Sciatic nerve (tissue), 2 donors: ENCODE measurements at places on chromosomes 2 and 18. TPM values are rescaled to one million over a fixed set of nuclear protein-coding genes. Genes with fewer than 3 reads are reported as not detected.

GRCh38 chr18:51053814-51054213 is 23.8 kb downstream of the SMAD4 start:
- DNase-seq: no peak

- DNase-seq: no peak
These were observed 53.6 kb downstream of the GALNT1 start for GRCh38 chr18:35635170-35635569.

DNA sequence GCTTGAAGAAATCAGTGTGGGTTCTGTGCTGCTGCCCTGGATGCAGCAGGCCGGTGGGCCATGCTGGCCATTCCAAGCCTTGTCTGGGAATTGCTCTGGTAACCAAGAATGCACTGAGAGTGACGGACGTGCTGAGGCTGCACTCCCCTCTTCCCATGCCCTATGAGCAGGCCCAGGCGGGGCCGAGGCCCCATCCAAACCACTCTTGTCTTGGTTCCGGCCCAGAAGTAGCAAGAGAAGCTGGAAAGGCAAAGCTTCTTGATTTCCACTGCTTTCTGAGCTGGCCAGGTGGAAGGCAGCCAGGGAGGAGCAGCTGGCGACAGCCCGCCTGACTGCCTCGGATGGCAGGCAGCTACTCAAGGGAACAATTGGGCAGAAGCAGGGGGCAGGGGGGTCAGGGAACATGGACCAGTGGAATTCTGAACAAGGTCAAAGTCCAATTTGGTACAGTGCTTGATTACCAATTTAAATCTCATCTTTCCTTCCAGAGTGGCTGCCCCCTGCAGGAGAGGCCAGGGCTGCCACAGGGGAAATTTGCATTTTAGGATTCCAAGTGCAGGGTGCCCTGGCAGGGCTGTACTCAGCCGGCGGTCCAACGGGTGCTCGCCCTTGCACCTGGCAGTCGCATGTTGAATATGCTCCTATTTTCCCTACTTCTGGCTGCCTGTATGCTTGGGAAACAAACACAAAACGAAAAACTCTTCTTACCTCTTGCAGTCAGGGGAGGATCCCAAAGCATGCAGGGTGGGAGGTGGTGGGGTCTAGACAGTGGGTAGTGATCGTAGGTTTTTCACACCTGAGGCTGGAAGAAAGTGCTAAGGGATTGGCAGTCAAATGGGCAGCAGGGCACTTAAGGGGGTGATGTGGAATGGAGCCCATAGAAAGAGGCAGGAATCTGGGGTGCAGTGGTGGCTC is 67.3 kb downstream of the LIPG start:
- DNase-seq: no peak

DNA sequence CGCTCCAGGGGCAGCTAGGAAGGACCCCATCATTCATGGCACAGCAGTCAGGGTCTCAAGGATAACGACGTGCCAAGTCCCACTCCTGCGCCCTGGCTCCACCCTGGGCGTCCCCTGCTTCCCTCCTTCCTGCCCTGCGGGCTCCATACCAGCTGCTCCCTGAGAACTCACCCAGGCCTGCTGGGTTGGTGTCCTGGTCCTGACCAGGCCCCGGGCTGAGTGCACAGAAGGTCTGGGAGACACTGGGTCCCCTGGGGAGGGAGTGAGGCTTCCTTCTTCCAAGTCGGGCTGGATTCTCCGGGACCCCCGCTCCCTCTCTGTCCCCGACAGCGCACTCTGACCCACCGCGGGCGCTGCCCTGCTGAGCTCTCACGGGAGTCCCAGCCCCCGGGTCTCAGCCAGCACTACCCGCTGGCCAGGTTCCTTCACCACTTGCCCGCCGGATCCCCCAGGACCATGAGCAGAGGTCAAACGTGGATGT is 160.2 kb downstream of the PXDN start:
- DNase-seq: peak; percentile 53

Gene SLC4A3
- 6.7 TPM for total RNA-seq

DNA sequence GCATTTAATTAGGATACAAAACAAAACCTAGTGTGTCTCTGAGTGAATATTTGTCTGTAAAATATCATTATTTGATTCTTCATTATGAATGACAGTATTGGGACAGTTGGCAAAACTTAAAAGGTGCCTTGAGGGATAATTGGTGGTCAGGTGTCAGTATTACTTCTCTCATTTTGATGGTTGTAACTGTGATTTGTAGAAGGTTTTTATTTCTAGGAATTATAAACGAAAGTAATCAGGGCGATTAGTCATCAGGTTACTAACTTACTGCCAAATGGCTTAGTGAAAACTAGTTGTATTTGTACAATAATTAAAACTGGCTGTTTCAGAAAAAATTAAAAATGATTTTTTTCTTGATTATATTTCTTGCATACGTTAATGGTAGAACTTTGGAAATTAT is 117.6 kb downstream of the BIRC6 start:
- no peak for DNase-seq

Gene PLEK
- 21.0 TPM for total RNA-seq

Gene SCYGR8
- total RNA-seq: not detected

- DNase-seq: peak; percentile 65
These were observed 46.2 kb upstream of the ARHGAP28 start for GRCh38 chr18:6683112-6683876.

Gene LOXHD1
- 0.89 TPM for total RNA-seq

DNA sequence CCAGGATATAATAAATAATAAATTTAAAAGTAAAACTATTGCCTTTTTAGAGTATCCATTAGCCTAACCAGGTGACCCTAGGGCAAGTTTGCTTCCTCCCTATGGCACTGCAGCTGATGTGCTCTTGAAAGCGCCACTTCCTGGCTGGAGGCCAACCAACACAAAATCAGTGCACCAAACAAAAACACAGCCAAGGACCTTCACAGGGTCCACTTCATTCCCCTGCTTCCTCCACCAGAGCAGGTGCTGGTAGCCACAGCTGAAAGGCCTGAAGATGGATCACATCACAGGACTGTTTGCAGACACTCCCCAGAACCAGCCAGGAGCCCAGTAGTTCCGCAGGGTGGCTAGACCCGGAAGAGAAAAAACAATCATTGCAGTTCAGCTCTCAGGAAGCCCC is 108.8 kb downstream of the TWIST2 start:
- DNase-seq: no peak

GRCh38 chr18:35582899-35583558 is 1.5 kb downstream of the GALNT1 start:
- DNase-seq: no peak

Gene DIPK1C
- total RNA-seq: 1.4 TPM

DNA sequence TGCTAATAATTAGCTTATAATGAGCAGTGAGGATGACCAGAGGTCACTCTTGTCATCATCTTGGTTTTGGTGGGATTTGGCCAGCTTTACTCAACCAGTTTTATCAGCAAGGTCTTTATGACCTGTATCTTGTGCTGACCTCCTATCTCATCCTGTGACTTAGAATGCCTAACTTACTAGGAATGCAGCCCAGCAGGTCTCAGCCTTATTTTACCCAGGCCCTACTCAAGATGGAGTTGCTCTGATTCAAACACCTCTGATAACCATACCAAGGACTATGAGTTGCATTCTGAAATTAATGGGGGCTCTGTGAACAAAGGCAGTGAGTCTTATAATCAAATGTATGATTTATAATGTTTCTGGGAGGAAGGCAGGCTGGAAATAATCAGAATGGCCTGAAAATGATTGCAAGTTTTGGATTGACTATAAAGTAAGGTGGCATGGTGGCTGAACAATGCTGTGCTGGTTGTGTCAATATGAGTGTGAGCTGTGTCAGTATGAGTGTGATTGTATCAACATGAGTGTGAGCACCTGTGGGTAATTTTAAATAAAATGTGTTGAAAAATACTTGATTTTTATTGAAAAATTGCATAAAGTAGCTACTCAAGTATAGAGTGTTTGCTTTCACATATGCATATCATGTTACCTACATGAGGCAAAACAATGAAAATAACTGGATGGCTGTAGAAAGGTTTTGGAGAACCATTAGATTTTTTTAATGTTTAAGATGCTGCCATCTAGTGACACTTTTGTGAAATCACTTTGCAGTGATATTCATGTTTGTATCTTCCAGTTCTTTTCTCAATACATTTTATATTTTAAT is 103.0 kb downstream of the KYNU start:
- no peak for DNase-seq

DNA sequence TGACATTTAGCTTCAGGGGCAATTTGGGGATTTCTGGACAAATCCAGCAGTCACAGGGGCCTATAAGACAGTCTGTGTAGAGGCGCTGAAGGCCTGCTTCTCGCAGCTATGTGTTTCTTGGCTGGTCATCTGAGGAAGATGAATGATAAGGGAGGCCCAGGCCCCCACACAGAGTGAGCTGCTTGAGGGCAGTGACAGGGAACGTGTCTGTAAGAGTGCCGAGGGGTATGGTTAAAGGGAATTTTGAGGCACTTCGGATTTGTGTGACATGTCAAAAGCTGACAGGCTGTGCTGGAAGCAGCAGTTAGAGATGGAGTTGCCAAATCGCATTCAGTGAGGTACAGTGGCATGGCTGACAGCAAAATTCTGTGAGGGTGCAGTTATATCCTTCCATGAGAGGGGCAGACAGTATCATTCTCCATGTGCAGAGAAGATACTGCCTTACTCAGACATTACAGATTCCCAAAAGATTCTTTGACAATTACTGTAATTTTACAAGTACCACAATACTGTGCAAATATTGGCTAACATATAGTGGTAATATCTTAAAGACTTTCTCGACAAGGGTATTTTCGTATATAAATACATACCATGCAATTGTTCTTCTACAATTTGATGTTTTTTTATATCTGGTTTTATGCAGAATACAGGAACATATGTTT is 74.0 kb downstream of the CERS6 start:
- no peak for DNase-seq

GRCh38 chr2:106193690-106193976 is 468 bp downstream of the UXS1 start:
- peak; percentile 70 for DNase-seq

GRCh38 chr2:227482638-227483340 is 10.8 kb downstream of the AGFG1 start:
- no peak for DNase-seq

Gene GNLY
- 8.4 TPM for total RNA-seq

GRCh38 chr2:219112651-219113338 is 47.8 kb downstream of the NHEJ1 start:
- DNase-seq: no peak

DNA sequence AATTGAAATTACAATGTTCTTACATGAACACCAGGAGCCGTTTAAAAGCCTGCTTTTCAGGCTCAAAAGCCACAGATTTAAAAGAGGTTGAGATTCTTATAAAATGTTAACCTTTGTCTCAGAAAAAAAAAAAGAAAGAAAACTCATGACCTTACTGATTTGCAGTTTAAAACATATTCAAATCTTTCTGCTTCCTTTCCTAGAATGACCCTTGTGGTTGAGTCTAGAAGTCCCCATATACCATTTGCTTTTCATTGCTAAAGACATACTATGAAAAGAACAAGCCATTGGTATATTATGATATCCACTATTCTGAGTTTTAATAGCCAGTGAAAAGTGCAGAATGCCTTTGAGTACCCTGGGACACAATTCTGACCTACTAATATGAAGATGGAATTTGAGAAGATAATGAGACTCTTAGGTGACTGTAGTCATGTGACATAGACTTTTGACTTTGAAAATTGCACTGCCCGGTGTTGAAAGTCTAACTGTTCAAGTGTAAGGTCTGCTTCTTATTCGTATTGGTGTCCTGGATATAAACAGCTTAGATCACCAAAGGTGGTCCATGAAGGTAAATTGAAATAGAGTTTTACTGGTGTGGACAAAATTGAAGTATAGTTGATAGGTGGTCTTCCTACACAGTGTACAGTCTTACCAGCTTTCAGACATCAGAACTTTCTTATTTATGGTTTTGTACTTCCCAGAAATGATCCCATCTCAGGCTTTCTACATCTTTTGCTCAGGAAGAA is 117.0 kb downstream of the DOCK10 start:
- DNase-seq: no peak

GRCh38 chr2:42051543-42052235 is 3.9 kb downstream of the PKDCC start:
- no peak for DNase-seq

DNA sequence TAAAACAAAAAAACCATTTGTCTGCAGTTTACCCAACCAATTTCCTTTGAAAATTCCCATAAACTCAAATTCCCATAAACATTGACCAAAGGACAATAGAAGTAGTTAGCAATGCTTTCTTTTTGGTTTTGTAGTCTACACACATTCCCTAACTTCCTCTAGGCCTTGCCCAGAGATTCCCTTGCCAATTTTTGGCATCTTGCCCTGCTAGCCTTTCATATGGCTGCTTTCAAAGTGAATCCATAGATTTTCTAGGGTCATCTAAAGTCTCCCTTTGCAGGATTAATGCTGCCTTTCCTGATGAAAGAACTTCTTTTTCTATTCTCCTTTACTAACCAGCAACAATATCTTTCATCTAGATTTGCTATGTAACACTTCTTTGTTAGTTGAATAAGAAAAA is 33.4 kb downstream of the THSD7B start:
- no peak for DNase-seq

DNA sequence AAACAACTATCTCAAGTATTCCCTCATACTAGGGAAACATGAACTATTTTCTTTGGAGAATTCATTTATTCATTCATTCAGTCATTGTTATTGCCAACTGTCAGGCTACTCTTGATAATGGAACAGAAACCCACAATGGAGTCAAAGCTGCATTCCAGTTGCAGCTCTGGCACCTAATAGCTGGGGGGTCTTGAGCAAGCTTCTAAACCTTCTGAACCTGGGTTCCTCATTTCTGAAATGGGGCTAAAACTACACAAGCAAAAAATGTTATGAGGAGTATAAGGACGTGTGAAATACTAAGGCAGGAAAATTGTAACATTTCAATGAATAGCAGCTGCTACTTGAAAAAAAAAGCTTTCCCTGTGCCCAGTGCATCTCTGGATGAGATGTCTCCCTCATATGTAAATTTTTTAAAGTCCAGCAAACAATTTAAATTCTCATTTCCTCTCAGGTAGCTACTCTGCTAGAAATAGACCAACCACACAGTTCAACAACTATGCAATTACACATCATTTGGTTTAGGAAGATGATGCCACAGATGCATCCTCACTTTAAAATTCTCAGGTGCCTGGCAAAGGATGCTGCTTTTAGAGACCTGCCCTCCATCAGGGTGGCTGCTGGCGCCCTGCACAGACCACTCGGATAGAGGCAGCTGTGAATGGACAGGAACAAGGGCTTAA is 38.5 kb downstream of the SPRED2 start:
- DNase-seq: no peak

Gene SCYGR4
- total RNA-seq: not detected
